ENCODE measurements at places on chromosomes 13 and 19.

DNA sequence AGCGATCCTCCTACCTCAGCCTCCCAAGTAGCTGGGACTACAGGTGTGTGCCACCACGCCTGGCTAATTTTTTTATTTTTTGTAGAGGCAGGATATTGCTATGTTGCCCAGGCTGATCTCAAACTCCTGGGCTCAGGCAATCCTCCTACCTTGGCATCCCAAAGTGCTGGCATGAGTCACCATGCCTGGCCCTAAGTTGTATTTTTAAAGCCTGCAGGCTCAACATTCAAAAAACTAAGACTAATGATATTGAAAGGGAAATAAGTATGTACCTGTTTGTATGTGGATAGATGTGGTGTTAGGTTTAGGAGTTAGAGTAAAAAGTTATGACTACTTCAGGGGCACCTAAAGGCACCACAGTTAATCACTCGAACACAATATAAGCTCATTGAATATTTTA lies 5.4 kb upstream of the IPO5 start:
- DNase-seq: no peak

DNA sequence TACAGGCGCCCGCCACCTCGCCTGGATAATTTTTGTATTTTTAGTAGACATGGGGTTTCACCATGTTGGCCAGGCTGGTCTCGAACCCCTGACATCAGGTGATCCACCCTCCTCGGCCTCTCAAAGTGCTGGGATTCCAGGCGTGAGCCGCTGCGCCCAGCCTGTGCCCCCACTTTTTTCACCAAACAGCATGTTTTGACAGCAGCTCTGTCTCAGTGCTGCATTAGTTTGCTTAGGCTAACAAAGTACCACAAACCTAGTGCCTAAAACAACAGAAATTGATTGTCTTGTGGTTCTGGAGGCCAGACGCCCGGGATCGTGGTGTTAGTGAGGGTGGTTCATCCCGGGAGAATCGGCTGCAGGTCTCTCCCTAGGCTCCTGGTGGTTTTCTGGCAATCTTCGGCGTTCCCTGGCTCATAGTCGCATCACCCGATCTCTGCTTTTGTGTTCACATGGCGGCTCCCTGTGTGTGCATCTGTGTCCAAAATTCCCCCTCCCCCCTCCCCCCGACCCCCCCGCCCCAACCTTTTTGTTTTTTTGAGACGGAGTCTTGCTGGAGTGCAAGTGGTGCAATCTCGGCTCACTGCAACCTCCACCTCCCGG lies 30.0 kb downstream of the MYH14 start:
- DNase-seq: no peak

- DNase-seq: no peak
Observed at GRCh38 chr19:10288662-10289166, 1.0 kb upstream of the ICAM5 start.

GRCh38 chr13:111893607-111894443 lies 173.1 kb upstream of the SOX1 start:
- no peak for DNase-seq

DNA sequence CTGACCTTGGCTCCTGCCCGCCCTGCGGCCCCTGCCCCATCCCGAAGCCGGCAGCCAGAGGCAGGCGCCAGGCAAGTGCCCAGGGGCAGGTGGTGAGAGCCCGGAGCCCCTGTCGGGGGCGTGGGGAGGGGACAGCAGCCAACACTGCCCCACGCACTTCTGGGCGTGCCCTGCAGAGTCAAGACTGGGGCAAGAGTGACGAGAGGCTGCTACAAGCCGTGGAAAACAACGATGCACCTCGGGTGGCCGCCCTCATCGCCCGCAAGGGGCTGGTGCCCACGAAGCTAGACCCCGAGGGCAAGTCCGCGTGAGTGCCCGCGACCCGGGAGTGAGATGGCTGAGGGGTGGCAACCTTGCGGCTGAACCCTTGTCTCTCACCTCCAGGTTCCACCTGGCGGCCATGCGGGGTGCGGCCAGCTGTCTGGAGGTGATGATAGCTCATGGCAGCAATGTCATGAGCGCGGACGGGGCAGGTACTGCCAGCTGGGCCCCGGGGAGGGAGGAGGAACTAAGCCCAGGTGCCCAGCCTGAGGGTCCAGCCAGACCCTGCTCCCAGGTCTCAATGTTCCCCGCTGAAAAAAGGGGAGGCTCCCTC lies 17.3 kb downstream of the ANKRD24 start:
- DNase-seq: no peak

GRCh38 chr13:80550971-80551441 lies 210.1 kb upstream of the SPRY2 start:
- no peak for DNase-seq

DNA sequence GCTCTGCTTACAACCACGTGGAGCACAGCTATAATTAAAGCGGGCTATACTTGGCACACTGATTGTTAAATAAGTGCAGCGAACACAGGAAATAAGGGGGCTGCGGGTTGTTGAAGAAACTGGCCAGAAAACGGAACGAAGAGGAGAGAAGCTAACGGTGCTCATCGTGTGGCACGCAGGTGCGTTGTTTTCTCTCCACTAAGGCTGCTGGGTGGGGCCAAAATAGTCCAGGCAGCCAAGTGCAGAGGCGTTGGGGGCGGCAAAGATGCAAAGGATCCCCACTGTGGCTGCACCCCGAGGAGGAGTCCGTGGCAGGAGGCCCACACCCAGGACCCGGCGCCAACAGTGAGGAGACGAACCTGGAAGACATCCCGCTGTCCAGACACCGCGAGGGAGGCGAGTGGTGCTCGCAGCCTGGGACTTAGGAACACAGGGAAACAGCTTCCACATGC lies 8.1 kb upstream of the ARL11 start:
- no peak for DNase-seq

- no peak for DNase-seq
Observed at GRCh38 chr13:103178986-103179943, 113.0 kb upstream of the SLC10A2 start.
